ENCODE measurements at places on chromosomes 12 and 14. TPM values are rescaled to one million over a fixed set of nuclear protein-coding genes. Genes with fewer than 3 reads are reported as not detected.

The PRB2 gene
- total RNA-seq = not detected

The STYX gene
- 22.3 TPM for total RNA-seq

The PMCH gene
- total RNA-seq = not detected

The GPR135 gene
- 0.97 TPM for total RNA-seq

The ABCC9 gene
- 1.1 TPM for total RNA-seq

The TAS2R20 gene
- total RNA-seq = 1.8 TPM

The HVCN1 gene
- total RNA-seq = 0.58 TPM

The FAIM2 gene
- total RNA-seq = not detected

Data from glomerular endothelial cell (primary cell).